ENCODE measurements at places on chromosomes 7 and 10.
A peak's percentile ranks its signal among the peaks of the same experiment; 100 is the strongest.

DNA sequence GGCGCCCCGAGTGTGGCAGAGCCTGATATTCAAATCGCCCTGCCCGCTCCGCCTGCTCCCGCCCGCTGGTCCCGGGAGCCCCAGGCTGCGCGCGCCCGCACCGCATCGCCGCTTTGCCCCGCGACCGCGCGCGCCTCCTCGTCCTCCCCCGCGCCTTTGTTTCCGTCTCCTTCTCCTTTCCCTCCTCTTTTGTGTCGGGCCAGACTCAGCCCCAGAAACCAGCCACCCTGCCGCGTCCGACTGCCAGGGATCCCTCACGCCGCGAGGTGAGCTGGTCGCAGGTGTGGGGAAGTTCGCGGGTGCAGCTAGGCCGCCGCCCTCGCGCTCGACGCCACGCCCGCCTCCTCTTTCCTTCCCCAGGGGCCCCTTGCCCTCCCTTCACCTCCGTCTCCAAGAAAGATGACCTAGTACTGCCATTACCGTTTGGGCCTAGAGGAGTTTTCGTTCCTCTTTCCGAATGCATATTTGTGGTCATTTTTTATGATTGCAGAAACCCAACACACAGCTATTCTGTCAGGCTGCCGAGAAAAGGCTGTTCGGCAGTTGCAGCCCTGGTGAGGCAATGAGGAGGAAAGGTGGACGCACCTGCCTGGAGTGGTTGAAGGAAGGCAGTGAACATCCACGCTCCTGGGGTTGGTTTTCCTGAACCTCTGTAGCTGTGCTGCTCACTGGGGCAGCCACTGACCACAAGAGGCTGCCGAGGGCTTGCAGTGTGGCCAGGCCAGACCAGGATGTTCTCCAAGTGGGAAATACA is 107.3 kb downstream of the SNX10 start:
- DNase-seq: peak; percentile 64

DNA sequence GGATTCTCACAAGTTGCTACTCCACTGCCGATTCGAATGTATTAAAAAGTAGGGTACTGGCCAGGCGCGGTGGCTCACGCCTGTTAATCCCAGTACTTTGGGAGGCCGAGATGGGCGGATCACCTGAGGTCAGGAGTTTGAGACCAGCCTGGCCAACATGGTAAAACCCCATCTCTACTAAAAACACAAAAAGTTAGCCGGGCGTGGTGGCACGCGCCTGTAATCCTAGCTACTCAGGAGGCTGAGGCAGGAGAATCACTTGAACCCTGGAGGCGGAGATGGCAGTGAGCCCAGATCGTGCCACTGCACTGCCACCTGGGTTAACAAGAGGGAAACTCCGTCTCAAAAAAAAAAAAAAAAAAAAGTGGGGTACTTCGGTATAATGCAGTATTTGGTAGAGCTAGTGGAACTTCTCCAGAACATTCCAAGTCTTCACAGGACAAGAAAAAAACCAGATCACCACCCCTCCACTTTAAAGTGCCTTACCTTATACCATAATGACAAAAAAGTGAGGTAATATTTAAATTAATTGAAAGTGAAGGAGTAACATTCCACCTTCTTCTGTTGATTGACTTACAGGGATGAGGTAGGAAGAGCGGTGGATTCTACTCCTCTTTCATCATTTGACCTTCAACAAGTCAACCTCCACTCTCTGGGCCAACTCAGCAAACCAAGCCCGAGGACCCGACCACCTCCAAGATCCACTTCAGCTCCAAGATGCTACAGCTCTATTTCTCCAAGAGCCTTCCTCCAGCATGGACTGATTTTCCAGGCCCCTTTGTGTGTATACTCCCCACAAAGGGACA is 2.0 kb downstream of the BAZ1B start:
- DNase-seq: peak; percentile 4

DNA sequence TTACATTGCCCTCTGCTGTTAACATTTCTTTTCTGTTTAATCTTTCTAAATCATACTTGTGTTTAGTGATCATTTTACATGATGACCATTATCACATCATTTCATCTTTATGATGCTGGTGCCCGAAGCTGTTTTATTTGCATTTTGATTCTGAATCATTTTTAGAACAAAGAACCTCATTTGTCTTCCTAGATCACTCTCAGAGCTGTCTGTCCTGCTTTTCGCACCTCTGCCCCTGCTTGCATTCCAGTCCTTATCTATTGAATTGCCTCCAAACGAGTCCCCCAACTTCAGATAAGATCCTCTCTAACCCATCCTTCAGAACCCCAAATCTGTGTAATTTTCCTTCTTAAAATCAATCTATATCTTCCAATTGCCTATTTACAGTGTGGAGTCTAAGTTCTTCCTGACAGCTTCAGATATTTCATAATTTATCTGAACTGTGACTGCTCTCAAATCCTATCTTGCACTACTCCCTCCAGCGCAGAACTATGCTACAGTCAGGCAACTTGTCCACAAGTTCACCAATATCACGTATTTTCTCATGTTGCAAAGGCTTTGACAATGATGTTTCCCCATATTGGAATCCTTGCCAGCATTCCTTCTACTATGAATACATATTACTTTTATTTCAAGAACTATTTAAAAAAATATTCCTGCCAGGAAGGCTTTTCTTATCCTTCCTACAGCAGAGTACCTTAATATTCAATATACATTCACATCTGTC is 346.5 kb upstream of the CACNA2D1 start:
- DNase-seq: no peak

GRCh38 chr7:116524609-116525297 is at the start of gene CAV1:
Gene CAV1 (plus strand): TSS chr7:116525036. CDS start chr7:116525063, 27 bp downstream.
- DNase-seq: peak; percentile 98

- DNase-seq: no peak
These were observed 10.7 kb downstream of the TSPAN14 start for GRCh38 chr10:80464557-80465450.

GRCh38 chr7:139180700-139181311 is 50.2 kb upstream of the UBN2 start:
- DNase-seq: no peak

DNA sequence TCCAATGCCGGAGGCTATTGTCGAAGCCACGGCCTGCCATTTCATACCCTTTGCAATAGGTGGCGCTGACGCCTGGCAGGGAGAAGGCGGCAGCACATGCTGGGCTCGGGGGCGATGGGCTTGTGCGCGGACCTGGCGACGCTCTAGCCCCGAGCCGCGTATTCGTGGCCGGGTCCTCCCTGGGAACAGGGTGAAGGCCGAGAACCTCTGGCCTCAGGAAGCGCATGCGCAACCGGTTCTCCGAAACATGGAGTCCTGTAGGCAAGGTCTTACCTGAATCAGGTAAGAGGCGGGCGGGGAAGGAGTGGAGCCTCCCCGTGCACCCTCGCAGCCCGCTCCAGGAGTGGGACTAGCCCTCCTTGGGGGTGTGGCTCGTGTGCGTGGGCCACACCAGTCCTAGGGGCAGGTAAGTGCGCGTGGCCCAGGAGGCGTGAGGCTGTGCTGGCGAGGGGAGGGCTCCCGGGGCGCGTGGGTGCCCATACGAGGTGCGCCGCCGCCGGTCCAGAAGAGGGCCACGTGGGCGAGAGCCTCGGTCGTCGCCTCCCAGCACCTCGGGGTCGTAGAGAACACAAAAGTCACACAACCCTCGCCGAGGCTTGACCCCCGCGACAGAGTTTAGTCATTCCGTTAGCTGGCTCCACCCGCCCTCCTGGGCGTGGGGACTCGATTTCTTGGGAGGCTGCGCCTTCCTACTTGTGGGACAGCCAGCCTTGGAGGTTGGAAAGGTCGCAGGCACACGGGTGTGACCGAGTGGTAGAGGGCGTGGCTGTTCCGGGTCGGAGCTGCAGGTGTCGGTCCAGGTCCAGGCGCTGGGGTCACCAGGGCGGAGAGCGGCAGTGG is 5.6 kb upstream of the MEST start:
- DNase-seq: no peak

Measured in mammary epithelial cell (primary cell).